Neuronal stem cell (in vitro differentiated cells): ENCODE measurements at places on chromosomes 7 and 10.

DNA sequence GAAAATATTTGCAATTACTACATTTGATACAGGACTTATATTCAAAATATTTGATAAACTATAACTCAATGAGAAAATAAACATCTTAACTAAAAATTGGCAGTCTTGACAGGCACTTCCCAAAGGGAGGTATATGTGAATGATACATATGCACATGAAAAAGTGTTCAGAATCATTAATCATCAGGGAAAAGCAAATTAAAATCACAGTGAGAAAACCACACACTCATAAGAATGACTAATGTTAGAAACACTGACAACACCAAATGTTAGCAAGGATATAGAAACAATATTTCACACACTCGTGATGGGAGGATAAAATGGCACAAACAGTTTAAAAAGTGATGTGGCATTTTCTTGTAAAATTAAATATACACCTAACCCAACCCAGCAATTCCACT lies 4.1 kb upstream of the VPS26A start:
- H3K27ac ChIP-seq: no peak overlapping the region
- no peaks in the 10 kb centered on the region for H3K36me3 ChIP-seq
- H3K27me3 ChIP-seq: no peaks in the 10 kb centered on the region

DNA sequence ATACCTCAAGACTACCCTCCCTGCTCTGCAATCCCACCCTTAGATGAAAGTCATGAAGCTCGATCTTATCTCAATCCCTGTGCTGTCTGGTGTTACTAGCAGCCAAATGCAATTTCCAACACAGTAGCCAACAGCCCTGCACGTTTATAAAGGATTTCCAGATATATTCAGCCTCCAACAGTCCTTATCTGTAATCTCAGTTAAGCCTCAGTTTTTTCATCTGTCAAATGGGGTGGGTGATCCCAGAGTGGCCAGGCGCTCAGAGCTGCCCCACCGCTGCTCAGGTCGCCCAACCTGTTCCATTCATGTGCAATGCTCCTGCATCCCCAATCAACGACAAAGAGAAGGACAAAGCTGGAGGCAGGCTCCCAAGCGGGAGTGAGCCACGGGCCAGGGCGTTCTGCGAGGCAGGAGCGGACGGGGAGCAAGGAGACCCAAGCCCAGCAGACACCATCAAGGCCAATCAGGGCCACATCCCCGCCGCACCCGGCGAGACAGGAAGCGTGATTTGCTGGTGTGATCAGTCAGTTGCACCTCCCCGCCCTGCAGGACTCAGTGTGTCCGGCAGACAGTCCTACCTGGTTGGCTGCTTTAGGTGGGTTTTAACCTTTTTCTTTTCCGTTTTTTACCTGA lies 19.7 kb downstream of the PDGFA start:
- no peaks in the 10 kb centered on the region for H3K4me1 ChIP-seq
- H3K4me3 ChIP-seq: no peak overlapping the region
- DNase-seq: no peak

GRCh38 chr7:16484453-16485158 lies 19.1 kb upstream of the SOSTDC1 start:
- H3K27ac ChIP-seq: no peak overlapping the region
- DNase-seq: no peak
- H3K4me1 ChIP-seq: peaks cover 17% of the 10 kb centered on the region
- H3K4me3 ChIP-seq: no peak overlapping the region

DNA sequence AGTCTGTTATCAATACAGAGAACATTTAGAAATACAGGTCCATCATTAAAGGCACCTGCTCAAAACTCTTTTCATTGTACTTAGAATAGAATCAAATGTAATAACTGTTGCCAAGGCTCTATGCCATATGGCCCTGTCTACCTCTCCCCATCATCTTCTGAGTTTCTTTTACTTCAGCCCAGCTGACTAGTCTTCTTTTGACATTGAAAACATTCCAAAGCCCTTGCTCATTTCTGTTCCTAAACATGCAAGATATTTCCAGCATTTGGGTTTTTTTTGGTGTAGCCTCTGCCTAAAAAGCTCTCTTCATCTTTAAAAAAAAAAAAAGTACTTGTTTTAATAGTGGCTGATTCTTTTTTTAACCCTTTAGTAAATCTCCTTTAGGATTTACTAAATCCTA lies 165.5 kb upstream of the SMIM30 start:
- no peak overlapping the region for H3K27ac ChIP-seq
- no peaks in the 10 kb centered on the region for H3K27me3 ChIP-seq
- DNase-seq: no peak
- H3K36me3 ChIP-seq: no peaks in the 10 kb centered on the region

- H3K4me3 ChIP-seq: no peak overlapping the region
- peaks cover 16% of the 10 kb centered on the region for H3K4me1 ChIP-seq
- H3K27ac ChIP-seq: no peak overlapping the region
- no peaks in the 10 kb centered on the region for H3K36me3 ChIP-seq
- DNase-seq: no peak
Observed at GRCh38 chr7:1105189-1105588, 17.3 kb downstream of the GPER1 start.

DNA sequence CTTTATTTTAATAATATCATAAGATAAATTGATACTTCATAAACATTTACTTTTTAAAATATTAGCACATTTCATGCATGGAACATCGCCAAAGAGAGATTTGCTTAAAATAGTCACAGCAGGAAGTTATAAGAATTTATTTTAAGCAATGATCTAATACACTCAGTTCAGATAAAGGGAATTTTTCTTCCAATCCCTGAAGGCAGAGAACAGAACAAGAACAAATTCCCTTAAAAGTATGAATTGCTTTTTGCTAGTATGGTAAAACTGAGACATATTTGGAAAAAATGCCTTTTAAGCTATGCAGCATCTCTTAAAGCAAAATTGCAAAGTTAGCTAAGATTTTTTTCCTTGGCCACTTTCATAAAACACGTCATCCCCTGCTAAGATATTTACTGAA lies 91.0 kb downstream of the SEMA3D start:
- no peak for DNase-seq
- no peaks in the 10 kb centered on the region for H3K36me3 ChIP-seq
- no peak overlapping the region for H3K4me3 ChIP-seq
- H3K27me3 ChIP-seq: no peaks in the 10 kb centered on the region
- H3K27ac ChIP-seq: no peak overlapping the region

DNA sequence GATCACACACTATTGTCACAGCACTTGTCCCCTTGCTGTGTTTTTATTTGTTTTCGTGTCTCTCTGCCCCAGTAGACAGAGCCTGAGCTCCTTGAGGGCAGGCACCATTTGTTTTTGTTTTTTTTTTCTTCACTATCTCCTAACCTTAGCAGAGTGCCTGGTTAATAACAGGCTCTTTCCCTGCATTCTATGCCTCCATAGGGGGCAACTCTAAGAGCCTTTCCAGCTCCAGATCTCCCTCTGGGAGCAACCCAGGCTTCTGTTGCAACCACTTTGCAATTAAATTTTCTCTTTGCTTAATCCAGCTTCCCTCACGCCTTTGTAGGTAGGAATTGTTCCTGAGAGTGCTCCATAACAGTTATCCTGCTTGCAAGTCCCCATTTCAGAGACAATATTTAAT lies 148.4 kb downstream of the PLXDC2 start:
- H3K27me3 ChIP-seq: no peaks in the 10 kb centered on the region
- H3K27ac ChIP-seq: peak overlapping the region; percentile 54
- H3K4me3 ChIP-seq: no peak overlapping the region
- DNase-seq: no peak

GRCh38 chr7:25218191-25218590 lies 10.1 kb downstream of the NPVF start:
- no peak for DNase-seq
- H3K36me3 ChIP-seq: no peaks in the 10 kb centered on the region
- H3K27me3 ChIP-seq: no peaks in the 10 kb centered on the region
- H3K27ac ChIP-seq: no peak overlapping the region

GRCh38 chr7:47537716-47538675 lies 43.9 kb downstream of the TNS3 start:
- H3K36me3 ChIP-seq: no peaks in the 10 kb centered on the region
- DNase-seq: no peak
- peaks cover 3% of the 10 kb centered on the region for H3K27me3 ChIP-seq
- peaks cover 3% of the 10 kb centered on the region for H3K4me1 ChIP-seq

GRCh38 chr7:3518546-3518945 lies 217.5 kb downstream of the SDK1 start:
- no peak for DNase-seq
- H3K4me1 ChIP-seq: no peaks in the 10 kb centered on the region
- no peak overlapping the region for H3K4me3 ChIP-seq
- peaks cover 2% of the 10 kb centered on the region for H3K27me3 ChIP-seq
- H3K27ac ChIP-seq: no peak overlapping the region

- no peak overlapping the region for H3K4me3 ChIP-seq
- no peaks in the 10 kb centered on the region for H3K36me3 ChIP-seq
- no peak overlapping the region for H3K27ac ChIP-seq
- H3K4me1 ChIP-seq: peaks cover 18% of the 10 kb centered on the region
- H3K27me3 ChIP-seq: peaks cover 43% of the 10 kb centered on the region
Observed at GRCh38 chr7:128357217-128357613, 4.3 kb downstream of the PRRT4 start.

DNA sequence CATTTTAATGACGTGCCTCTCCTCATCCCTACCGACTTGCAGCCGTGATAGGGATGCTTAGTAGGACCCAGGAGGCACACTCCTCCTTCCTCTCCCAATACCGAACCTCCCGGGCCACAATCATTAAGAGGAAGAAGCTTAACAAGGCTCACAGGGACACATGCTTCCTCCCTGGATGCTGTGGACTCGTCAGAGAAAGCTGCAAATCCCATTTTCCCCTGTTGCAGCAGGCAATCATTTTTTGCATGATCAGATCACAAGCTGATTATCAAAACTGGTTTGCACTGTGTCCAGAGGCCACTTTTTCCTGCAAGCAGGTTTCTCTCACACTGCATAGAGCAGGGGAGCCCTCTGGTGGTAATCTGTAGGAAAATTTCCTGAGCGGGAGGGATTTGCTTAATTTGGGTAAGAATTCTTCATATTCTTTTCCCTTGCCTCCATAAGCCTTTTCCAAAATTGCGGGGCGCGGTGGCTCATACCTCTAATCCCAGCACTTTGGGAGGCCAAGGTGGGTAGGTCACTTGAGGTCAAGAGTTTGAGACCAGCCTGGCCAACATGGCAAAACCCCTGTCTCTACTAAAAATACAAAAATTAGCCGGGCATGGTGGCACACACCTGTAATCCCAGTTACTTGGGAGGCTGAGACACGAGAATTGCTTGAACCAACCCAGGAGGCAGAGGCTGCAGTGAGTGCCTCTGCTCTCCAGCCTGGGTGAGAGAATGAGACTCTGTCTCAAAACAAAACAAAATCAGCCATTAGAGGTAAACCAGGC lies 16.1 kb upstream of the LAMB4 start:
- peaks cover 18% of the 10 kb centered on the region for H3K36me3 ChIP-seq
- peak; percentile 78 for DNase-seq
- H3K4me1 ChIP-seq: peaks cover 2% of the 10 kb centered on the region
- H3K4me3 ChIP-seq: peak overlapping the region; percentile 52

DNA sequence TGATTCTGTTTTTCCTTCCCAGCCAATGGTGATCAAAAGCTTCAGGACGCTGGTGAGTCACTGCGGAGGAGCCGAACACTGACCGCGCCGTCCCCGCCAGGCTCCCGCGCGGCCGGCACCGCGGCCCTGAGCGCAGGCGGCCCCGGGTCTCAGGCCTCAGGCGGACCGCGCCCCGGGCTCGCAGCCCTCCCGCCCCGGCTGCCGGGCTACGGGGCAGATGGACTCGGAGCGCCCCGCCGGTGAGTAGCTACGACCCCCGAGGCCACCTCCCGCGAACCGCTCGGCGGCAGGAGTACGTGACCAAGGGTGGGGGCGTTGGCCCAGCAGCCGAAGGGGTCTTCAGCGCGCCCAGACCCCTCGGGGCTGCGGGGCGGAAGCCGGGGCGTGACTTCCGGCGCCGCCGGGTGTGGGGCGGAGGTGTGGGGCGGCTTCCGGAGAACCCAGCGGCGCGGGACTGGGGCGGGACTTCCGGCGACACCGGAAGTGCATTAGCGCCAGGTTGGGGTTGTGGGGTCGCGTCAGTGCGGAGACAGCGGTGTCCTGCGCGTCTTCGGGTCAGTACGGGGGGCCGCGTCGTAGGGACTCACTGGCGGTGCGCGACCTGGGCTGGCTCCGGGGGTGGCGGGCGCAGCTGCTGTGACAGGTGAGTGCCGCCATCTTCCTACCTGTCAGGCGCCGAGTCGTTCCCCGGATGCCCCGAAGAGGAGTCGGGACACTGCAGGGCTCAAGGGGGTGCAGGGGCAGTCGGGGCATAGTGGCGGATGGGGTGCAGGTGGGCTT lies at the start of gene WDR37:
WDR37 (plus strand) TSS at position 60 of the 780 bp plus-strand sequence. CDS start 15,771 bp downstream, outside the sequence.
- no peaks in the 10 kb centered on the region for H3K27me3 ChIP-seq
- peaks cover 39% of the 10 kb centered on the region for H3K36me3 ChIP-seq
- peaks cover 3% of the 10 kb centered on the region for H3K4me1 ChIP-seq
- peak; percentile 83 for DNase-seq
- H3K4me3 ChIP-seq: peak within 1 kb of the TSS; percentile 99
